ENCODE measurements at places on chromosomes 11 and 22. TPM values are rescaled to one million over a fixed set of nuclear protein-coding genes. Genes with fewer than 3 reads are reported as not detected.

Gene ISX
- not detected for total RNA-seq

Gene MS4A12
- total RNA-seq, result not detected

Gene F2
- total RNA-seq, result not detected

Gene CEP57
- 102 TPM for total RNA-seq

Gene CENATAC
- 34.6 TPM for total RNA-seq

Gene FLRT1
- 0.23 TPM for total RNA-seq

Gene KRTAP5-1
- total RNA-seq, result not detected

Gene C22orf31
- not detected for total RNA-seq

Gene OR51A4
- total RNA-seq, result not detected

Measured in activated CD4-positive, alpha-beta memory T cell treated with anti-CD3 and anti-CD28 coated beads, Interleukin-2, amount 10 ng/mL, durations not matched to agents 7 days and 5 days (primary cell).